Central memory CD4-positive, alpha-beta T cell (primary cell): ENCODE measurements at places on chromosomes 7 and 10.

- no peak for DNase-seq
These were observed 4.3 kb upstream of the GIMAP5 start for GRCh38 chr7:150732786-150733481.

- DNase-seq, result no peak
These were observed 418.0 kb upstream of the ETV1 start for GRCh38 chr7:14407246-14408015.

DNA sequence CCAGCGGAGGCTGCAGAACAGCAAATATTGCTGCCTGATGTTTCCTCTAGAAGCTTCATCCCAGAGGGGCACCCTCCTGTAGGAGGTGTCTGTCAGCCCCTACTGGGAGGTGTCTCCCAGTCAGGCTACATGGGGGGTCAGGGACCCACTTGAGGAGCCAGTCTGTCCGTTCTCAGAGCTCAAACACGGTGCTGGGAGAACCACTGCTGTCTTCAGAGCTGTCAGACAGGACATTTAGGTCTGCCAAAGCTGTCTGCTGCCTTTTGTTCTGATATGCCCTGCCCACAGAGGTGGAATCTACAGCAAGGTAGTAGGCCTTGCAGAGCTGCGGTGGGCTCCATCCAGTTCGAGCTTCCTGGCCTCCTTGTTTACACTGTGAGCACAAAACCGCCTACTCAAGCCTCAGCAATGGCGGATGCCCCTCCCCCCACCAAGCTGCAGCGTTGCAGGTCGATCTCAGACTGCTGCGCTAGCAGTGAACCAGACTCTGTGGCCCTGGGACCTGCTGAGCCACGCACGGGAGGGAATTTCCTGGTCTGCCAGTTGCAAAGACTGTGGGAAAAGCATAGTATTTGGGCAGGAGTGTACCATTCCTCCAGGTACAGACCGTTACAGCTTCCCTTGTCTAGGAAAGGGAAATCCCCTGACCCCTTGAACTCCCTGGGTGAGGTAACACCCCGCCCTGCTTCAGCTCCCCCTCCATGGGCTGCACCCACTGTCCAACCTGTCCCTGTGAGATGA is 17.7 kb upstream of the MINDY3 start:
- DNase-seq, result no peak

DNA sequence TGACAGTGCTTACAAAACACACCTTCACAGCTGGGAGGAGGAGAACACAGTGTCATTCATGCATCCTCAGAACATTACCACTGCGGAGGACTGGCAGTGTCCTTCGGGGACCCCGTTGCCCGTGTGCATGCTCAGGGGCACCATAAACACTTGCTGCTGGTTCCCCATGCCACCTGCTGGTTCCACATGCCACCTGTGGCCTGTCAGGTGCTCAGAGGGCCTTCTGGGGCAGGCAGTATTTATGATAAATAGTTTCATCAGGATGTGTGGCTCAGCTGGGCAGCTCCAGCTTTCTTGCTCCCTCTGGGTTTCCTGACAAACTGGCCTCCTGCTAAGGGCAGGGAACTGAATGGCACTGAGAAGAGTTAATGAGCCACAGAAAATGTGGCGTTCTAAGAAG is 32.1 kb downstream of the CELF2 start:
- DNase-seq, result no peak

- DNase-seq, result peak; percentile 57
These were observed 4.4 kb upstream of the CCL26 start for GRCh38 chr7:75776295-75776971.

GRCh38 chr7:30887464-30887872 is 24.2 kb upstream of the AQP1 start:
- DNase-seq, result no peak

DNA sequence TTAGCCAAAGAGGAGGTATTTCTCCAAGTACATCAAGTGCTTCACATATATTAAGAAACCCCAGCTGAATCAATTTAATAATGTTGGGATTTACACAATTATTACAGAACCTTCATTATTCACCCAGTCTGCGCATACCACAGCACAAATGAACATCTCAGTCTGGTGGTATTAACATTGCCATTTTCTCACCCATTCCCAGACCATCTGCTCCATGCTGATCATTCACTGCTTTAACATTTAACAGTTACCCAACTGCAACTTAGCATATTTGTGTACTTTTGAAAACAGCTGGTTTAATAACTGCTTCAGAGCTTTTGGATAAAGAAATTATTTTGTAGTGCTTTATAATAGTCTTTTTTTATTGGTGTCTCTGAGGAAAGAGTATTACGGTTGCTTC is 1072.1 kb downstream of the NXPH1 start:
- DNase-seq, result no peak

DNA sequence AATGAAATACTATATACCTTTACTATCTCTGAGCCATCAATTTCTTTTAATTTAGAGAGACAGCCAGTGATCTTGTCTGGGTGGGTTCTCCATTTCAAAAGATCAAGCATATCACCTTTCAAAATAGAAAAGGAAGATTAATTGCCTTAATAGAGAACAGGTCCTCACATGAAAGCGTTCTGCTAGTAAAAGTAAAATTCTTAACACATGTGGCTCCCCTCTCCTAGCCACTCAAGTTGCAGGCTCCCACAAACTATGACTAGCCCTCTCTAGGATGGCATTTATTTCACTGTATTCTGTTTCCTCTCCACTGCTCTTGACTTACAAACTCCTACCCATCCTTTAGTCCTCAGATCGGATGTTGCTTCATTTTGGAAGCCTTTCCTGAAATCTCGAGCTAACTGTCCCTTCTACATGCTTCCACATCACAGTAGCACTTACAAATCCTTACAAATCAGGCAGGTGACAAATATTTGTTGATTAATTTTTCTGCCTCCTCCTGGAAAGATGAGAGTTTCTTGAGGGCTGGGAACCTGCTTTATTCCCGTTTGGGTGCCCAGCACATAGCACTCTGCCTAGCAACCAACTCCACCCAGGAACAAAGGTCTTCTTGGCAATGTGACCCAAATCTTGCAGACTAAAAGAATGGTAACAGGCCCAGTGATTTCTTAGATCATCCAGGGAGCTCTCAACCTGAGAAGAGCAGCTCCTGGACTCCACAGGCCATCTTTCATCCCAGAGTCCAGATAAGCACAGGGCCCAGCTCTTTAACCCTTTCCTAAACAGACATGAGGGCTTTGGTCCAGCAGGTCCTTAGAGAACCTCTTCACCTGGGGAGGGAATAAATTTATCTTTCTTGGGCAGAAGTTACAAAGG is 310.4 kb upstream of the IMMP2L start:
- no peak for DNase-seq

DNA sequence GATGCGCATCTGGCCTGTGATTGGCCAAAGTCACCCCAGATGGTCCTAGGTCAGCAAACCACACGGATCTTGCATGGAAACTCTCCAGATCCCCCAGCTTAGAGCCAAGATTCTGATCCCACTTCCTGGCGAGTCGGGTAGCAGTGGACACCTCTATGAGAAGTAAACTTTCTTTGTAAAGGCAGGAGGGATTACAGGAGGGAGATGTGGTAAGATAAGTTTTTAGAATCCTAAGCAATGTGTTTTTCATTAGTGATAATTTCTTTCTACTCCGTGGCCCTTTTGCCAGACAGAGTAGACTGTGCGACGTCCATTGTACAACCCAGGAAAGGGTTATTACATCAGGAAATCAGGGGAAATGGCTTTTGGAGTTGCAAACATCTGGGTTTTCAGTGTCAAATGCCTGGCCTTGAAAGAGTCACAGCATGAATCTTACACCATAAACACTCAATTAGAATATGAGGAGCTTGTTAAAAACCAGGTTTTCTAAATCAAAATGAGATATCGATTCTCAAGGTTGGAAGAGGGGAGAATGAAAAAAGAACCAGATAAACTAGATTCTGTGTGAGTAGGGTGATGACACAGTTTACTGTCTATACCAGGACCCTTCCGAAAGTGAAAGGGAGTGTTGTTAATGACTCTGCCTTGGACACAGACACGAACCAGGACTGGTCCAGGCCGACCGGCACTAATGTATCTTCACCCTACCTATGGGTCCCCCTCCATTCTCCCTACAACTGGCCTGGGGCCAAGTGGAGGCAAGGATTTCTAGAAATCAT is 61.9 kb upstream of the WAC start:
- DNase-seq, result no peak

GRCh38 chr10:49165821-49166483 is 22.2 kb downstream of the TMEM273 start:
- no peak for DNase-seq

DNA sequence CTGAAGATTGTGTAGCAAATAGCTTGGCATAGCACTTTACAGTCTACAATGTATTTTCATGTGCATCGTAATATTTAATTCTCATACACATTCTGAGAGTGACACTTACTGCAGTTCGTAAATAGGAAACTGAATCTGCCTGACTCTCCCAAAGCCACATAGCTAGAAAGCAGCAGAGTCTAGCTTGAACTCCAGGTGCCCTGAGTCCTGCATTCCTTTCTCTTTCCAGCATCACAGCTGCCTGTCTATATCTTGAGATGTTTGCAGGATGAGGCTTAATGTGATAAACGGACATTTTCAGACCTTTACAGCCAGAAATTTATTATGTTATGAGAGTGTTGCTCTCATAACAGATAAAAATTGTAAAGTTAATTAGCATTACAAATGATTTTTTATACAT is 132.9 kb upstream of the PLXDC2 start:
- no peak for DNase-seq

DNA sequence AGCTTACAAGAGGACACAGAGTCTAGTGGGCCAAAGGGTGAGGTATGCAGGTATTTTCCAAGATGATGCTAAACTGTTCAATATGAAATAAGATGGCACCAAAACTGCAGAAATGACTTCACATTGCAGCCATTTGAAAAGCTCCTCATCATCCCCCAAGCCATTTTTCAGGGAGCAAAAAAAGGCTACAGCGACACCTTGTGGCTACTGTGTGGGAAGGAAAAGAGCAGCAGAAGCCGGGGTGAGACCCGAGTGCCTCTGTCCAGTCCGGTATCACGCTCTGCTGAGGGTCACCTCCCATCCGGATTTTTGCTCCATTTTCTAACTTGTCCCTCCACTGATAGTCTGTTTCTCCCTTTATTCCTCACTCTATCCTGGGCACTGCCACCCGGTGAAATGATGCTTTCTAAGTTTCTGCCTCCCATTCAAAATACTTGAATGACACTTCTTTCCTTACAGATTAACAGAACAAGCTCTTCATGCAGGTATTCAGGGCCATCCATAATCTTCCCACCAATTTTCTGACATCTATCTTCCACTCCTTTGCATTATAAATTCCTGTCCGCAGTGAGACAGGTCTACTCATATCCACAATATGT is 220.2 kb downstream of the DGKI start:
- no peak for DNase-seq
